ENCODE measurements at places on chromosomes 5 and 9. TPM values are rescaled to one million over a fixed set of nuclear protein-coding genes. Genes with fewer than 3 reads are reported as not detected.

CCDC152 gene
- under 0.01 TPM for total RNA-seq

DNA sequence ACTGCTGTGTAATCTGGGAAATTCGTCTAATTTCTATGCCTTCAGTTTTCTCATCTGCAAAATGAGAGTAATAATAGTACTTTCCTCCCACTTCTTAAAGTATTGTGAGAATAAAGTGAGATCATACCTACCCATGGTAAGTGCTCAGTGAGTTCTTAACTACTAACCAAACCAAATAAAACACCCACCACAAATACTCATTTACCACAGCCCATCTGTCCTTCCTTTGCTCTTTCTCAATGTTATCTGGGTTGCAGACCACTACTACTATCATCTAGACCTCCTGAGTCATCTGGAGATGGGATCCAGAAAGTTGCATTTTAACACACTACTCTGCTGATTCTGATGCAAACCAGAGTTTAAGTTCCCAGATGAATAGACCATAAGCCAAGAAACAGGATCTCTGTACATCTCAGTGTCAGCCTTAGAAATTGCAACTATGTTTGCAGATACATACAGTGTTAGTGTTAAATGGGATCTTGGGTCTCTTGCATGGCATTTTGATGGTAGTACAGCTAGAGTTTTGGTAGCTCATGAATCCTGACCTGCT is 105.4 kb upstream of the ATP10B start:
- DNase-seq: no peak

HABP4 gene
- total RNA-seq: 7.0 TPM

- DNase-seq: no peak
Observed at GRCh38 chr5:5719292-5719691, 296.8 kb downstream of the ICE1 start.

GRCh38 chr9:108053555-108054061 is 564.0 kb upstream of the KLF4 start:
- DNase-seq: peak; percentile 62
